Stimulated activated CD8-positive, alpha-beta memory T cell treated with anti-CD3 and anti-CD28 coated beads, Interleukin-2, amount 100 ng/mL, for 48 hours (primary cell): ENCODE measurements at places on chromosomes 12 and 14.

- no peak for DNase-seq
Observed at GRCh38 chr12:29763301-29763683, 20.4 kb downstream of the TMTC1 start.

DNA sequence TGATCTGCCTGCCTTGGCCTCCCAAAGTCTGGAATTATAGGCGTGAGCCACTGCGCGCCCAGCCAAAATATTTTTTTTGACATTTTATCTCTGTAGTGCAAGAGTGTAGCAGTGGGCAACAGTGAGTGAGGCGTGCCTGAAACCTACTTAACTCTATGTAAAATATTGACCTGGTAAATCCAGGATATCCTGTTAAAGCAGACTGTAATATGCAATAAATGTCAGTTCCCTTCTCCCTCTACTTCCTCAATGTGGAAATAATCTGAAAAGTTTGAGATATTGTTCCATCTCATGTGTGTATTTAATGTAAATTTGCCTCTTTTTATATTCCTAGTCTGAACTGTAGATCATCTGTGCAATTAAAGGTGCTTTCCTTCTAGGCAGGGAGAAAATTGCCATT lies 9.5 kb upstream of the CDK17 start:
- no peak for DNase-seq

DNA sequence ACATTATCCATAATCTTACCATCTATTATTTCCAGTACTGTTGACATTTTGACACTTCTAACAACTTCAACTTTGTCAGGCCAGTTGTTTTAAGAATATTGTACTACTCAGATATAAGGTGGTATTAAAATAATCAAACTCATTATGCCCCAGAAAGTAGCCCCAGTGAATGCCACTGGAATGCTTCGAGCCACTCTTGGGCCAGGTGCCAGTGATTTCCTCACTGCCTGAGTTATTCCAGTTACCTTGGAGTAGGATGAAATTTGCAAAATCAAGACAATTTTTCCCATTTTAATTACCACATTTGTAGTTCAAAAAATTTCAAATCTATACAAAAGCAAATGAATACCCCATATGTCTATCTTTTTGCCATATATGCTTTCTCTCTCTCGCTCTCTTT lies 9.2 kb downstream of the CIPC start:
- no peak for DNase-seq

DNA sequence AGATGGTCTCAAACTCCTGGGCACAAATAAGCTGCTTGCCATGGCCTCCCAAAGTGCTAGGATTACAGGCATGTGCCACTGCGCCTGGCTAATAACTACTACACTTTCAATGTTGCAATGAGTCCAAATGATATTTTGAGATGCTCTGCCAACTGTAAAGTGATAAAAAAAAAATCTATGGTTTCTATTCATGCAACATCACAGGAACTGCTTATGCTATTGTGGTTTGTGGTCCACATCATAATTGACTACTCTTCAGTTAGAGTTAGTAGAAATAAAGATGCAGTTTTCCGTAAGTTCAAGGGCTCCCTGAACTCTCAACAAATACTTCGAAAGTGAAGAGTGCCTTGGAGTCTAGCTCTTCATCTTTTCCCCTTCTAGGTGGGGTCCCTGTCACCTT lies 239.4 kb downstream of the C12orf75 start:
- DNase-seq = no peak

DNA sequence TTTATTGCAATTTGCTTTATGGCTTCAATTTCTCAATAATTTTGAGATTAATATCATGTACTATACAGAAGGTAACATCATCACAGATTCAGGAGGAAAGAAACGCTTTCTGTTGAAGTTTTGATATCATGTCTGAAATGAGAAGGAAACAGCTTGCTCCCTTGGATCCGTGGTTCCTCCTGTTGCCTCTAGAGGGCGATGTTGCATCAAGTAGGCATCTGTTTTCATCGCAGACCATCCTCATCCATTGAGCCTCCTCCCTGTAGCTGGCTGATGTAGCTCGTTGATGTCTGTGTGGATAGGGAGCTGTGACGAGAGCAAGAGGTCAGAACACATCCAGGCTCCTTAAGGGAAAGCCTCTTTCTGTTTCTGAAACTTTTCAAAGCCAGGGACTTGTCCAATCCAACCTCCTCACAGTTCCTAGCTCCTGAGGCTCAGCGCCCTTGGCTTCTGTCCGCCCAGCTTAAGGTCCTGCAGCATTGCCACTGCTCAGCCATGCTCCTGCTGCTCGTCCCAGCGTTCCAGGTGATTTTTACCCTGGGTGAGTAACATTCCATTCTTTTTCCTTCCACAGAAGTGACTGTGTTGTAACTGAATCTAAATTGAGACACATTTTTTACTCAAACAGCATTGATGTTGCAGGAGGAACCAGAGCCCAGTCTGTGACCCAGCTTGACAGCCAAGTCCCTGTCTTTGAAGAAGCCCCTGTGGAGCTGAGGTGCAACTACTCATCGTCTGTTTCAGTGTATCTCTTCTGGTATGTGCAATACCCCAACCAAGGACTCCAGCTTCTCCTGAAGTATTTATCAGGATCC lies 304.8 kb upstream of the OR4E1 start:
- DNase-seq = peak; percentile 29

DNA sequence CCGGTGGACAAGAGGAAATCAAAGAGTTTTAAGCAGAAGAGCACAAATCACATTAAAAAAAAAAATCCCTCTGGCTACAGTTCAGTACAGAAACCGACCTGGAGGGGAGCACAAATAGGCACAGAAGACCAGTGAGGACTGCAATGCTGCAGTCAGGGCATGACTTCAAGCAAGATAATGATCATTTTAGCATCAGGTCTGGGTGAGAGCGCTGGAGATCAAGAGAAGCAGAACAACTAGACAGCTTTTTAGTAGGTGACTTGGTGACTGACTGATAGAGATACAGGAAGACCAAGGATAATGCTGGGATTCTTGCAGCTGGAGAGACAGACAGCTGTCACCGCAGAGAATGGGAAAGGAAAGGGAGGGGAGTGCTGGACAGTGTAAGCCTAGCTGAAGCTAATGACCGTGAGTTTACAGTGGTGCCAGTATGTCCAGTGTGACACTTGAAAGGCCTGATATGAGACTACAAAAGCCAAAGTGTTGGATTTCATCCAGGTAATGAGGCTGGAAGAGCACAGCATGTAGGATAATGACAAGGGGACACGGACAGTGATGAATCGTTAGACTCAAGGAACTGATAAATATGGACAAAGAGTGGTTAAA lies 5.6 kb downstream of the NFYB start:
- no peak for DNase-seq

DNA sequence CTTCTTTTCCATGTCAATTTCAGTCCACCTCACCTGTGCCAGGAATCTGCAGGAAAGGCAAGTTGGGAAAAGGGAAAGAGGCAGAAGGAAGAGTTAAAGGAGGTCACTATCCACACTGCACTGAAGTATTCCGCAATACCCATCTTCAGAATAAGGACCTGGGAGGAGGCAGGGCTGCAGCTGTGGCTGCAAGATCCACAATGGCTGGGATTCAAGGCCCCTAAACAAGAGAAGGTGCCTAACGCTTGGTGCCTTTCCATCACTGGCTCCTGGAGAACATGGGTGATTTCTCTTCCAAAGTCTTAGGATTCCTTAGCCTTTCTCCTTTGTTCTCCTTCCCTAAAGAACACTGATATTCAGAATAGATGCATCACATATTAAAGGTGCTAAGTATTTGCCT lies 204.0 kb downstream of the GRIN2B start:
- DNase-seq = no peak

- peak; percentile 81 for DNase-seq
Observed at GRCh38 chr14:76977793-76978720, 50.5 kb downstream of the IRF2BPL start.

GRCh38 chr12:54561164-54561563 lies 11.8 kb downstream of the PDE1B start:
- peak; percentile 9 for DNase-seq

GRCh38 chr14:35407306-35407630 lies 2.7 kb upstream of the NFKBIA start:
- no peak for DNase-seq

GRCh38 chr14:104462651-104463630 lies 116.6 kb upstream of the C14orf180 start:
- DNase-seq = no peak

GRCh38 chr14:69226178-69226577 lies 33.8 kb upstream of the GALNT16 start:
- no peak for DNase-seq

GRCh38 chr14:68124979-68125731 lies 305.6 kb downstream of the RAD51B start:
- no peak for DNase-seq

GRCh38 chr14:72903716-72904115 lies 9.8 kb upstream of the DPF3 start:
- DNase-seq = no peak

DNA sequence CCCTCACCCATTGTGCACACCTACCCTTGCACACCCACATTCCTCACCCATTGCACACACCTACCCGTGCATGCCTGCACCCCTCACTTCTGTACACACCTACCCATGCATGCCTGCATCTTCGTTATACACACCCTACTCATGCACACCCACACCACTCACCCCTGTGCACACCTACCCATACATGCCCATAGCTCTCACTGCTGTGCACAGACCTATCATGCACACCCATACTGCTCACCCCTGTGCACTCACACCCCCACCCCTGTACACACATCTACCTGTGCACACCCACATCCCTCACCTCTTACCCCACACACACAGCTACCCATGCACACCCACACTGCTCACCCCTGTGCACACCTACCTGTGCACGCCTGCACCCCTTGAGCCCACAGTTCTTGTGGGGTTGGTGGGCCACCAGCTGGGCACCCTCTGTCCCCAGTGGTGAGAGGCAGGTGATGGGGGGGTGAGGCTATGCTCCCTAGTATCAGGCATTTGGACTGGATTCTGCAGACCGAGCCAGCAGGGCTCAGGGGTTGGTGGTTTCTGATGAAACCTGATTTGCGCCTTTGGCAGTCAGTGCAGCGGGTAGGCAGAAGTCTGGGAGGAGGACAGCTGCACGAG lies 15.6 kb downstream of the CEP170B start:
- DNase-seq = no peak

- no peak for DNase-seq
Observed at GRCh38 chr14:94540031-94540794, 21.0 kb upstream of the SERPINA4 start.

GRCh38 chr14:93002049-93002448 lies 79.1 kb downstream of the CHGA start:
- no peak for DNase-seq

DNA sequence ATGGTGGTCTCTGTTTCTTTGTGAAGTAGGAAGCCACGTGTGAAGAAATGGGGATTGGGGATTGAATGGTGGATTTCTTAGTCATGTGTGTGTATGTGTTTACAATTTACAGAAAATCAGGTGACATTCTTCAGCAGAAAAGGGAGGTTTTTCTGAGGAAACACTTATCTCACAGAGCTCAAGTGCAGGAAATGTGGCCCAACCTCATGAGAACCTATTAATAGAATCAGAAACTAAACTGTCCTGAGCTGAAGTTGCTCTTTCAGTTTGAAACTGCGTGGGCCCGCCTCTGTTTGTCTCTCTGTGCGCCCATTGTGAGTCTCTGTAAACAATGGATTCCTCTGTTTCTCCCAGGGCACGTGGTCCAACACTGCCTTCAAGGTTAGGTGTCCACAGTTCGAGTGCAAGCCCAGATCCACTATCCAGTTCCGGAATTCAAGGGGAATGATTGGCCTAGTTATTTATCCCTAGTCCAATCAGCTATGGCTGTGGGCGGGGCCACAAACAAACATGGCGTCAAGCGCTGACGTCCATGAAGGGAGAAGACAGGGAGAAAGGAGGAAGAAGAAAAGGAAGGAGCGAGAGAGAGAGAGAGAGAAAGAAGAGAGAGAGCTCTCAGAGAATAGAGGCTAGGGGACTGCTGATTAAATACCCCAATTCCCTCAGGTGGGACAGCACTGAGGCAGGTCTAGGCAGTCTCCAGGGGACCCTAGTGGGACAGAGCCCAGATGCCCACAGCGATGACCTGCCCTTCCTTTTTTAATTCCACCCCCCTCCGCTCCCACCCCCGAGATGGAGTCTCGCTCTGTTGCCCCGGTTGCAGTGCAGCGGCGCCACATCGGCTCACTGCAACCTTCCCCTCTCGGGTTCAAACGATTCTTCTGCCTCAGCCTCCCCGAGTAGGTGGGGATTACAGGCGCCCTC lies 31.4 kb upstream of the C12orf76 start:
- peak; percentile 41 for DNase-seq

DNA sequence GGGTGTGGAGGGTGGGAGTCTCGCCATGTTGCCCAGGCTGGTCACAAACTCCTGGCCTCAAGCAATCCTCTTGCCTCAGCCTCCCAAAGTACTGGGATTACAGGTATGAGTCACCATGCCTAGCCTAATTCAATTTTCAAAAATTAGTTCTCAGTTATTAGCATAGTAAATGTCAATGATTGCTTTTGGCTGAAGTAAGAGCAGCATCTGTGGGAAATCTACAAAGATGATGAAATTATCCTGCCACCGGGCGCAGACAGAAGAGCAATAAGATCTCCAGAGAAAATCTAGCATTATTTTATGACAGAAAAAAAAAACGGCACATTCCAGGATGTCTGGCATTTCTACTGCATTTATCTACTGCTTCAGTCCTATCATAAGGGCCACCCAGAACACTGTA lies 97.9 kb upstream of the DAAM1 start:
- no peak for DNase-seq

DNA sequence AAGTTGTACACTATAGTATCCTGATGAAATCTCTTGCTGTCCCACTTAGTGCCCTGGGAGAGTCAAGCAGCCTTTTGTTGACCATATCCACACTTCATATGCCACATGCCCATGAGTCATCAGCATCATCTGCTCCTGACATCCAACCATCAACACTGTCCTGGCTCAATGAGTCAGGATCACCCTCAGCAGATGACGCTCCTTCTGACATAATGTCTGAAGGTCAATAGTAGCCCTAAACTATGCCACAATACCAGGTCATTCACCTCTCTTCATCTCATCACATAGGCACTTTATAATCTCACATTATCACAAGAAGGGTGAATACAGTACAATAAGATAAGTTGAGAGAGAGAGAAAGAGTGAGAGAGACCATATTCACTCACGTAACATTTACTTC lies 369.0 kb upstream of the FAR2 start:
- no peak for DNase-seq

- DNase-seq = no peak
Observed at GRCh38 chr14:102210421-102211042, 70.8 kb downstream of the WDR20 start.

- DNase-seq = no peak
Observed at GRCh38 chr12:131896811-131897270, 2.4 kb downstream of the ULK1 start.

- no peak for DNase-seq
Observed at GRCh38 chr14:99752486-99753121, 40.6 kb upstream of the EML1 start.

GRCh38 chr14:46571970-46572369 lies 79.6 kb downstream of the RPL10L start:
- DNase-seq = no peak

GRCh38 chr14:69572841-69573135 lies 1.9 kb downstream of the CCDC177 start:
- no peak for DNase-seq
